ENCODE measurements at places on chromosomes 1 and 21.

- DNase-seq, result no peak
Observed at GRCh38 chr1:32242341-32242851, 4.6 kb upstream of the FAM167B start.

DNA sequence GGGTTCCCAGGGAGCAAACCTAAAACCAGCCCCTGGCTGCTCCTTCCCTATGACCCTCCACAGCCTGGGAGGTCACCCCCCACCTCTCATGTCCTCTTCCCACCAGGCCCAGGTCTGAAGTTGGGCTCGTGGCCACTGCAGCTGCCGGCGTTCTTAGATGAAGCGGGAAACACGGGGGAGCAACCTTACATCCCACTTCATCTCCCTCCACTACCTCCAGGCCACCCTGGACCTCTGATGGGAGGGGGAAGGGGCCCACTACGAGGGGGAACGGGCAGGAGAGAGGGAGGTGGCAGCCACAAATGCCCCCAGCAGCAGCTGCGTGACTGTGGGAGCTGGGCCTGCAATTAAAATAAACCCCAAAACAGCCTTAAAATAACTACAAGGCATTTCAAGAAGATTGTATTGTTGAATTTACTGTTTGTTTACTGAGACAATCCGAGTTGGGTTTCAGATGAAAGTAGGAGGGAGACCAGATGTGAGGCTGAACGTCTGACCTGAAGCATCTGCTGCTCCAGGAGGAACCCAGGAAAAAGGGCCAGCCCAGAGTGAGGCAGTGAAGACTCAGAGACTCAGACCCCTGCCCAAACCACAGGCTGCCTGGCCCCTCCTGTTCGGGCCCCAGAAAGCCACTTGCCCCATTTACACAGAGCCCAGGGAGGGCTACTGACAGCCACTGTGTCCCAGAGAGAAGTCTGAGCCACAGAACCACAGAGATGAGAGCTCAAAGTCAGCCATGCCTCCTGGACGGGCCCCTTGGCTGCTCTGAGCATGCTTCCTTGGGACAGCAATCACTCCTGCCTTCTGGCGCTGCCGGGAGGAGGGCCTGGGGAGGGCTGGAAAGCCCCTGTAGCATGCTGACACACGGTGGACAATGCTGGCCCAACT is 59.8 kb downstream of the GLIS1 start:
- DNase-seq, result no peak

GRCh38 chr21:31233711-31234110 is 110.3 kb downstream of the TIAM1 start:
- DNase-seq, result no peak

GRCh38 chr1:96641282-96641681 is 80.3 kb upstream of the PTBP2 start:
- DNase-seq, result no peak

- DNase-seq, result no peak
Observed at GRCh38 chr21:15522148-15522547, 207.6 kb upstream of the USP25 start.

DNA sequence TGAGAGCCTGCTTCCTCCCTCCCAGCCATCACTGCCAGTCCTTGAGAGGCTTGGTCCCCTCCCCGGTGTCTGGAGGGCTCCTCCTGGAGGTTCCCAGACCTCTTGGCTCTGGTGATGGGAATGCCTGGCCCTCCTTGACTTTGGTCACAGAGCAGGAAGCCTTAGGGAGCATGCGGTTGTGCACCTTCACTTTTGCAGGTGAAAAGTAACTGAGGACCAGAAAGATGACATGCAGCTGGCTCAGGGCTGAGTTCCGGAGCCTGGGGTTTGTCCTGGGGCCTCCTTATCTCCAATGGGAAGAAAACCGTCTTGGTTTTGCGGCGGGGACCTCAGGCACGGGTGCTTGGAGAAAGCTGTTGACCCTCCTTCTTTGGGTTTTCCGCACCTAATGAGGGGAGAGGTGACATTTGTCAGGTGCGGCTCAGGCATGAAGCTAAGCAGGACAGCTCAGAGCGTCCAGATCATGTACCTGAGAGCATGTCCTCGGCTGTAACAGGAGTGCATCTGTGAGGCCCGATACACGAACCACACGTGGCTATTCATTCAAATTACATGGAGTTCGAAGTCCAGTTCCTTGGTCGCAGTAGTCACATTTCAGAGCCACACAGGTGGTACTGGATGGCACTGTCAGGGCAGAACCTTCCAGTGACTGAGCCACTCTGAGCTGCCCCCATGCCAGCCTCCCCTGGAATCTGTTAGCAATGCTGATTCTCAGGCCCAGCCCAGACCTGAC is 608 bp upstream of the MX2 start:
- DNase-seq, result no peak

- DNase-seq, result no peak
Observed at GRCh38 chr1:193264313-193265065, 78.1 kb upstream of the B3GALT2 start.

Data from D341Med (cell line).